ENCODE measurements at places on chromosomes 5 and 9. TPM values are rescaled to one million over a fixed set of nuclear protein-coding genes. Genes with fewer than 3 reads are reported as not detected.

- no peak for DNase-seq
These were observed 5.5 kb upstream of the RASEF start for GRCh38 chr9:83068414-83068813.

SYK gene
- total RNA-seq = 9.6 TPM

CATSPER3 gene
- not detected for total RNA-seq

- DNase-seq = no peak
These were observed 34.5 kb downstream of the PRRT1B start for GRCh38 chr9:131579789-131580211.

DNA sequence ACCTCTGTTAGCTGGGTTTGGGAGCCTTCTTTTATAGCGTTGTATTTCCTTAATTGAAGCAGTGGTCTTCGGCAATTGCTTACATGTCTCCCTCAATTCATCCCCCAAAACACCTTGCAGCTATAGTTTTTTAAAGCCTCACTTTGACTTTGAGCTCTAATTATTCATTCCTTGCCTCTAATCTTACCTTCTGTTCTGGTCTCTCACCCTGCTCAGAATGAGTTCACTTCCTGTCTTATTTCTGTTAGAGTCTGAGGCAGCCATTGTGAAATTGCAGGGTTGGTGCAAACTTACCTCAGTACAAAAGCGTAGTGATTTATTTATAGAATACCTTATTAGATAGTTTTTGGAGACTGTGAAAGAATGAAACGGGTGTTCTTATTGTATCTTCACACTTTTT, 35.0 kb downstream of the AOPEP start:
- DNase-seq = no peak

- DNase-seq = no peak
These were observed 150.1 kb upstream of the STK32A start for GRCh38 chr5:147084702-147085101.

DNA sequence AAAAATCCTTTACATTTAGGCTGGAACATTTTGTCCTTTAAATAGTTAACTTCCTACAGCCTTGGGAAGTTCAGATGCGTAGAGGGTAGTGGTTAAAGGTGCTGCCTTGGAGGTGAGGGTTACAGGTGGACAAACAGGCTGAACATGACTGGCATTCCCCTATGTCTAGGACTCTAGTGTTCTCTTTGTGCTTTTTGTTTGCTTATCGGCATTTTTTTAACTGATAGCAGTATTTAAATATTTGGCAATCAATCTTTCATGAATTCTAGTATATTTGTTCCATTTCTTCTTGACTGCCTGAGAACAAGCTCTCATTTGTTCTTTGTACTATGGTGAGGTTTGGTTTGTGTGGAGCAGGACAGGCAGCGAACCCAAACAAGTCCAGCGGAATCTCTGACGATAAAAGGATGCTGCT, 307.6 kb downstream of the CTNND2 start:
- DNase-seq = no peak

PCDHGA9 gene
- total RNA-seq = 11.1 TPM

- DNase-seq = no peak
These were observed 141.5 kb downstream of the RMI1 start for GRCh38 chr9:84121991-84122523.

- DNase-seq = no peak
These were observed 36.3 kb upstream of the FBXL17 start for GRCh38 chr5:108418197-108418596.

PCDHGA8 gene
- total RNA-seq = 3.9 TPM

- peak; percentile 57 for DNase-seq
These were observed 105.3 kb downstream of the PAX5 start for GRCh38 chr9:36928670-36929349.

- DNase-seq = no peak
These were observed 482.6 kb downstream of the PTPRD start for GRCh38 chr9:10130061-10130675.

SCGB3A2 gene
- total RNA-seq = not detected

SPINK1 gene
- 14.0 TPM for total RNA-seq

GRCh38 chr5:92979716-92980115, 601.3 kb downstream of the NR2F1-AS1 start:
- no peak for DNase-seq

- no peak for DNase-seq
These were observed 208.3 kb downstream of the CDH12 start for GRCh38 chr5:22644859-22645258.

DNA sequence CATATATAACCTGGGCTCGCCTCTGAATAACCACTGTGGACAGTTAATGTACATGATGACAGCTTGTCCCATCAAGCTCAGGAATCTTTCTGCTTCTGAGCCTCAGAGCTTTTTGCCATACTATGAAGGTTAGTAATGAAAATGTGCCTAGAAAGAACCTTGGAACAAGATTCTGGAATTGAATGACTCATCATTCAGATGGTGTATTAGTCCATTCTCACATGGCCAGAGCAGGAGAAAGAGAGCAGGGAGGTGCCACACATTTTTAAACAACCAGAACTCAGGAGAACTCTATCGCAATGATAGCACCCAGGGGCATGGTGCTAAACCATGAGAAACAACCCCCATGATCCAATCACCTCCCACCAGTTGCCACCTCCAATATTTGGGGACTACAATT, 542.1 kb downstream of the PRR16 start:
- no peak for DNase-seq

GRCh38 chr5:2860101-2860500, 108.6 kb upstream of the IRX2 start:
- DNase-seq = no peak

LHX6 gene
- total RNA-seq = 0.72 TPM

- DNase-seq = no peak
These were observed 8.4 kb downstream of the SLC36A3 start for GRCh38 chr5:151295138-151295537.

GRCh38 chr9:133701981-133702797, 36.0 kb downstream of the SARDH start:
- DNase-seq = peak; percentile 87

DNA sequence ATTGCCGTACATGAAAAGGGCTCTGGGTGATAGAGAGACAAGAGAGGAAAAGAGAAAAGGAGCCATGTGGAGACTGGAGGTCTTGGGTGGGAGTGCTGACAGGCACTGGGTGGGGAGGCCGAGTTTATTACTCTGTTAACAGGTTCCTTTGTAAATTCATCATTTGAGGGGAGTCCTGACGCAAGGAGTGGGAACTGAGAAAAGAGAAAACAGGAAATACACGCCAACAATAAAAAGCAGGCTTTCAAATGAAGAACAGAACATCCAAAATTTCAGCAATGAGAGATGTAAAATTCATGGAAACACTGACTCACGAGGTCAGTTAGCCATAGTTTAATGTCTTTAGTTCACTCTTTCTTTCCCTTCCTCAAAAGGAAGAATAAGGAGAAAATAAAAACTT, 342.8 kb downstream of the TMEM167A start:
- no peak for DNase-seq

ENG gene
- 5.1 TPM for total RNA-seq

GRCh38 chr5:105677291-105677690, 1993.4 kb downstream of the EFNA5 start:
- DNase-seq = no peak

RXFP3 gene
- not detected for total RNA-seq

TMOD1 gene
- total RNA-seq = 3.4 TPM

DNA sequence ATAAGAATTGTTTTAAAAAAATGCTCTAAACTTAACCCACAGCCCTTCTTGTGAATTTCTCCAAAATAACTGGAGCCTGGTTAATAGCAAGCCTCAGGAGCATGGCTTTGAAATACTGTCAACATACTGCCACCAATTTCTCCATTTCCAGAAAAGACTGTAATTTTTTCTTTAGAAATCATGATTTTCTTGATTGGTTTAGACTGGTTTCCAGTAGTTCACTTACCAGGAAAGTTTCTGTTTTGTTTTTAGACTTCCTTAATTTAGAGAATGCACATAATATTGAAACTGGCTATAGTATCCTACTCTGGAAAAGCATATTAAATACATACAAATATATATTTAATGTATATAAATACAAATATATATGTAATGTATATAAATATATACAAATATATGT, 4.5 kb upstream of the CD274 start:
- DNase-seq = no peak

UBTD2 gene
- 33.2 TPM for total RNA-seq

Data from umbilical cord (tissue), 2 donors.